ENCODE measurements at places on chromosomes 7 and 10. TPM values are rescaled to one million over a fixed set of nuclear protein-coding genes. Genes with fewer than 3 reads are reported as not detected.

- H3K4me1 ChIP-seq: no peaks in the 10 kb centered on the region
- no peaks in the 10 kb centered on the region for H3K27me3 ChIP-seq
- H3K36me3 ChIP-seq: peaks cover 34% of the 10 kb centered on the region
- DNase-seq: peak; percentile 51
Observed at GRCh38 chr10:130179640-130180039, 43.4 kb downstream of the GLRX3 start.

DNA sequence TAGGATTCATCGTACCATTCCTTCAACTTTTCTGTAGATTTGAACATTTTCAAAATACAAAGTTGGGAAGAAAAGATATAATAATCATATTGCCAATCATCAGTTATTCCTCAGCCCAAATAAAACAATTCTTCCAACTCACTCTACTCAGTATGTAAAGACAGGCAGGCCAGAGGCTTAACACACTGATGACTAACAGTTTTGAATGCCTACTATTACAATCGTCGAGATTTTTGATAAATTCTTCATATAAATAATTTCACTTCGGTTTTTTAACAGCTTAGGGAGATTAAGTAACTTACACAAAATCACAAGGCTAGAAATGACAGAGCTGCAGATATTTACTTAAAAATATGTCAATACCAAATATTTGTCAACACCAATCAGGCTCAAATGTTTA lies 17.6 kb downstream of the CYTH3 start:
- DNase-seq: no peak
- H3K4me3 ChIP-seq: no peak overlapping the region
- peaks cover 61% of the 10 kb centered on the region for H3K4me1 ChIP-seq
- no peaks in the 10 kb centered on the region for H3K27me3 ChIP-seq
- H3K27ac ChIP-seq: peak overlapping the region; percentile 39
- no peaks in the 10 kb centered on the region for H3K36me3 ChIP-seq

DNA sequence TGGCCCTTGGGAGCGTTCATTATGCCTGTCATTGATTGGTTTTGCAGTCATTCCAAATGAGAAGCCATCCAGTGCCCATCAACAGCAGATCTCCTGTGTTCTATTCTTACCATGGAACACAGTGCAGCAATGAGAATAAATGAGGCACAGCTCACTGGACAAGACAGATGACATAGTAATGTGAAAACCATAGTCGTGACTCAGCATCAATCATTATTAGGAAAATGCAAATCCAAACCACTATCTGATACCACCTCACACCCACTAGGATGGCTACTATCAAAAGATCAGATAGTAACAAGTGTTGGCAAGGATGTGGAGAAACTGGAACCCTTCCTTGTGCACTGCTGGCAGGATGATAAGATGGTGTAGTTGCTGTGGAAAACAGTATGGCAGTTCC lies 144.7 kb downstream of the ARHGAP22 start:
- peaks cover under 1% of the 10 kb centered on the region for H3K4me1 ChIP-seq
- no peak overlapping the region for H3K4me3 ChIP-seq
- no peaks in the 10 kb centered on the region for H3K36me3 ChIP-seq
- no peak for DNase-seq
- no peaks in the 10 kb centered on the region for H3K27me3 ChIP-seq

LEP gene
- total RNA-seq: not detected

Measured in astrocyte (in vitro differentiated cells and primary cell).